ENCODE measurements at places on chromosomes 5 and 9.
A peak's percentile ranks its signal among the peaks of the same experiment; 100 is the strongest.

- DNase-seq = no peak
Observed at GRCh38 chr5:174895360-174895759, 171.0 kb downstream of the MSX2 start.

DNA sequence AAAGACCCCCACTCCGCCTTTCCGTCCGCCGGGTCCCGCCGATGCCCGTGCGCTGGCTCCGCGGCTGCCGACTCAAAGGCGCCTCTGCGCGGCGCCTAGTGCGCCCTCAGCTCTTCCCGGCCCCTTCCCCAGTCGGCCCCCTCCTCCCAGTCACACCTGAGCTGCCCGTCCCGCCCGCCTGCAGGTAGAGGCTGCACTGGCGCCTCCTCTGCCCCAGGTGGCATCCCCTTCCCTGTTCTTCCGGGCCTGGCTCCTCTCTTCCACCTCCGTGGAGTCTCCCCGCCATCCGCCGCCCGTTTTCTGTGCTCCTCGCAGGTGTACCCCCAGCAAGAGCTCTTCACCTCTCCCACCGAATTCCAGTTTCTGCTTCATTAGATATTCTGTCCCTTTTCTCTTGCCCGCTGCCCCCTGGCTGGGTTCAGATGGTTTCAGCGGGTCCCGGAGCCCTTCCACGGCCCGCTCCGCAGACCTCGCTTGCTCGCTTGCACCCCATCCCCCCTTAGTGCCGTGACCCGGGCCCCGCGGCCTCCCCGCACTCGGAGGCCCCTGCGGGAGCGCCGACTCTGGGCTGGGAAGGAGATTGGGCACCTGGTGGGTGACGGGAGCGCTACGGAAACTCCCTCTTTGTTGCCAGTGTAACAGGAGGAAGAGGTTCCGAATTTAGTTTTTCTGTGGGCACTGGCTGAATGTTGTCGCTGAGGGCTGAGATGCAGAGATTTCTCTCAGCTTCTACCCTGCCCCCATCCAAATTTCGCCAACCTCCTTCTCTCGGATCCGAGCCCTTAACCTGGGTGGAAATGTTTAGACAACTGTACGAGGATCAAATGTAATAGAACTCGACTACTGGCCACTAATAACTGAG is 809 bp downstream of the SLC44A1 start:
- DNase-seq = peak; percentile 25

DNA sequence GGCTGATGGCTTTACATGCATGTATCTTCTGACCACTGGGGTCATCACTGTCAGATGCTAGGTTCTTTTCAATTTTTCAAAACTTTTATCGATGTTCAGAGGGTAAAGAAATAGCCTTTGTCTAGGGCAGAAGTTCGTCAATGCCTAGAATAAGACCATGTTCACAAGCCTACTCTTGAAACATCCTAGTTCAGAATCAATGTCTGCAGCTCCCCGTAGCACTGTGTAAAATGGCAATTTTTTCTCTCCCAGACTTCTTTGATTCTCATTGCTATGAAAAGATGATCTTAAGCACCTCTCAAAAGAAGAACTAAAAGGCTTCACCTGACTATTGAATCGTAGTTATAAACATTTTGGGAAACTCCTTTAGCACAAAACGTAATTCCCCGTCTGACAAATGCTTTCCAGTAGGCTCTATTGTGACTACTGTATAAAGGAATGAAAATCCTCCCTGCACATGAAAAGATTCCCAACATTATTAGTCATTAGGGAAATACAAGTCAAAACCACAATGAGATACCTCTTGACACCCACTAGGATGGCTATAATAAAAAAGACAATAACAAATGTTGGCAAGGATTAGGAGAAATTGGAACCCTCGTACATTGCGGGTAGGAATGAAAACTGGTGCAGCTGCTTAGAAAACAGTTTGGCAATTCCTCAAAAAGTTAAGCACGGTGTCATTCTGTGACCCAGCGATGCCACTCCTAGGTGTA is 263.5 kb downstream of the ARHGAP26 start:
- DNase-seq = peak; percentile 61

- DNase-seq = no peak
Observed at GRCh38 chr9:113805486-113806132, 70.5 kb upstream of the ZNF618 start.

- no peak for DNase-seq
Observed at GRCh38 chr5:107925200-107925599, 254.5 kb upstream of the EFNA5 start.

- DNase-seq = no peak
Observed at GRCh38 chr5:113190347-113190746, 213.7 kb downstream of the DCP2 start.

DNA sequence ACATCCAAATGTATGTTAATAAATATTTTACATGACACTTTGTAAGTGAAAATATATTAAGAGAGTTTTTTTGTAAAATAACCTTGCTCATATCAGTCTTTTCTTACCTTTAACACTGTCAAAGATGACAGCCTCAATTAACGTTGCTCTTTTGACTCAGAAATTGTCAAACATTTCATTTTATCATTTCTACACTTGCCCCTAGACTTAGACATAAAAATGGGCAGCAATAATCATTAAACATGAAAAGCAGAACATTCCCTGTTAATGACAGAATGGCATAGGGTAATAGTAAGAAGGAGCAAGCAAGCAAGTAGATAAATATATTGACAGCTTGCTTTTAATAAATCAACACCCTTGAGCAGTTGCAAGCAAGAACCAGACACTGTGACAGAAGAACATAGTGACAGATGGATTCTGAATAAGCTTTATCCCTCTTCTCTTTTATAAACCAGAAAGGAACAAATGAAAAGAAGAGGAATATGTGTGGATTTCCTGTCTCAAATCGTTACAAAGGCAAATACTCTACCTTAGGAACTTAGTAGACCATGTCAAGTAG is 796.0 kb upstream of the CHD1 start:
- DNase-seq = no peak

DNA sequence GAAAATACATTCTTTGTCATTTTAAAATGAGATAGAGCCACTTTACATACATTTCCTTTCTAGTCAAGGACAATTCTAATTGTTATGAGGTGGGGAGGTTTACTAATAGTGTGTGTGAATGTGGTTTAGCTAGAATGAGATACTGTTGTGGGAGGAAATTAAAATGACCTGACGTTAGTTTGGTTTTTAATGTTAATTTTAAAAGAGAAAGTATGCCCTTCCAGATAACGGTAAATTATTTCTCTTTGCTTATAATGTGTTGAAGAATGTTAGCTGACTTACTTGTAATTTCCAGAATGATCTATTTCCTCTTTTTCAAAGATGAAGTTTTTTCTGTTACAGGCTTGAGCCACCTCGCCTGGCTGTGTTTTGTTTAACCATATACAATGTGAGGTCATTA is 1.7 kb upstream of the TAF7 start:
- DNase-seq = no peak

DNA sequence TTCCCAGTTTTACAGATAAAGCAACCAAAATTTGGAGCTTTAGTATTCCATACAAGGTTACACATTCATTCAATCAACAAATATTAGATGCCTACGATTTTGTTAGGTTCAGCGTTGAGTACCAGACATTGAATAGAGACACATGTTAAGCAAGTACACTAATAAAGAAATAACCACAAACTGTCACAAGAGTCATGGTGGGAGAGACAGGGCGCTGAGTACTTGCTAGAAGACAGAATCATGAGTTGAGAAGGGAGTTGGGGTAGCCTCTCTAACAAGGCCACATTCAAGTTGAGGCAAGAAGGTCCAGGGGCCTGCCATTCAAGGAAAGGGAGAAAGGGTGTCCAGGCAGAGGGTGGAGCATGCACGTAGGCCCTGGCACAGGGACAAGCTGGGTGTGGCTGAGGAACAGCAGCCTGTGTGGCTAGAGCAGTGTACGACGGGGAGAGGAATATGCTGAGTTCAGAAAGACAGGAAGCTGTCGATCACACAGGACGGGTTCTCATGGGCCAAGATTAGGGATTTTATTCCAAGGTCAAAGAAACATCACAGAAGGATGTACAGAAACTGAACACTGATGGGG is 17.0 kb downstream of the CDK5RAP2 start:
- DNase-seq = no peak

DNA sequence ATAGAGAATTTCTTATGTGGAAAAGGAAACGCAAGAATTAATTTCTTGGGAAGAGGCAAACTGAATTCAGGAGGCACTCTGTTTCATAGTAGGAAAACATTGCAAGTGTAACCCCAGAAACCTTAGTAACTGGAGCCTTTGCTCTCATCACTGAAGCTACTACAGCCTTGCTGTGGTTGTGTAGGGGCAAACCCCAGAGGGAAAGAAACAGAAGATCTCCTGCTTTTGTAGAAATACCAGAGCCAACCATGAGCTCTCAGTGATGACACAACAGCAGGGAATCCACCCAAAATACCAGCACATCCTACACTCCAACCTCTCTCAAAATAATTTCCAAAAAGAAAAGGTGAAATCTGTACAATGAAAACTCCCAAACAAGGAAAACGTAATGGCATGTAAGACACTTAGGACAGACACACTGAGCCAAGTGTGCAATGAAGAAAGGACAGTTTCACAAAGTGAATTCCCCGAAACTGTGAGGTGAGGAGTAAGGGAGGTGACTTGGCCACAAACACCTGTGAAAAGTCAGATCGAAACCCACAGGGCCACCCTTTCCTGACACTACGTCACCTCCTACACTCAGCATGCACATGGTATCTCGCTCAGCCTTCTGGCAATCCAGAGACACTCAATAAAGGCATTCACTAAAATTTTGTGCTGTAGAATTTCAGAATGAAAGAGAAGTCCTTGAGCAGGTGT is 8.5 kb upstream of the ACSL6 start:
- DNase-seq = no peak

DNA sequence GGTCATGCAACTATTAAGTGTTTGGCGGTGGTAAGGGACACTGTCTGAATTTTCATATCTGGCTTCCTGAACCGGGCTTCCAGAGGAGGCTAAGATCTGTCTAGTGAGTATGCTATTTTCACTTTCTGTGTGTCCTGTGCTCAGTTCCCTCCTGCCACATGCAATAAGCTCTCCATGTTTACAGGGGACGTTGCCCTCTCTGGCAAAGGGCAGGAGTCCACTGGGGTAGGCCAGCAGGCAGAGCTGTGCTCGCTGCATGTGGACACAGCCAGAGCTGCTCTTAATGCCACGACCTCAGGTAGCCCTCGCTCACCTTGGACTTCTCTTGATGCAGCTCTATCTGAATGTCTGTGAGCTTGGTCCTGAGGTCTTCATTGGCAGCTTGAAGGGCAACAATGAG is 111.2 kb downstream of the JAKMIP2 start:
- no peak for DNase-seq

- peak; percentile 97 for DNase-seq
Observed at GRCh38 chr9:121121582-121122087, 46.9 kb downstream of the CNTRL start.

GRCh38 chr5:3022665-3023064 is 271.2 kb upstream of the IRX2 start:
- DNase-seq = no peak

DNA sequence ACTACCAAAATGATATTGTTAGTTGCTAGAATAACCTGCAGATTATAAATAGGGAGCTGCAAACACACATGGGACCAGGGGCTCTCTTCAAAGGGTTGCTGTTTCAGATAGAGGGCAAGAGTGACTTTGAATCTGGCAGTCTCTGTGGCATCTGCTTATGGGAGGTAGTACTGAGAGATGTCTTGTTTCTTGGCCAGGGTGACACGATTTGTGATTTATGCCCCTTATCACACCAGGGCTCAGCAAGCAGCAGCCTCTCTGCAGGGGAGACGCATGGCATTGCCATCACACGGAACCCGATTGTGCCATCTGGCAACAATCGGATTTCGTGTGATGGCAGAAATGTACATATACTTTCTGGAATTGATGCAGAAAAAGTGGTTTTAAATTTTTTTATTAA is 615.6 kb downstream of the ZNF608 start:
- DNase-seq = no peak

- DNase-seq = no peak
Observed at GRCh38 chr5:7464182-7464581, 68.2 kb downstream of the ADCY2 start.

- no peak for DNase-seq
Observed at GRCh38 chr9:28024676-28025075, 451.4 kb upstream of the C9orf72 start.

DNA sequence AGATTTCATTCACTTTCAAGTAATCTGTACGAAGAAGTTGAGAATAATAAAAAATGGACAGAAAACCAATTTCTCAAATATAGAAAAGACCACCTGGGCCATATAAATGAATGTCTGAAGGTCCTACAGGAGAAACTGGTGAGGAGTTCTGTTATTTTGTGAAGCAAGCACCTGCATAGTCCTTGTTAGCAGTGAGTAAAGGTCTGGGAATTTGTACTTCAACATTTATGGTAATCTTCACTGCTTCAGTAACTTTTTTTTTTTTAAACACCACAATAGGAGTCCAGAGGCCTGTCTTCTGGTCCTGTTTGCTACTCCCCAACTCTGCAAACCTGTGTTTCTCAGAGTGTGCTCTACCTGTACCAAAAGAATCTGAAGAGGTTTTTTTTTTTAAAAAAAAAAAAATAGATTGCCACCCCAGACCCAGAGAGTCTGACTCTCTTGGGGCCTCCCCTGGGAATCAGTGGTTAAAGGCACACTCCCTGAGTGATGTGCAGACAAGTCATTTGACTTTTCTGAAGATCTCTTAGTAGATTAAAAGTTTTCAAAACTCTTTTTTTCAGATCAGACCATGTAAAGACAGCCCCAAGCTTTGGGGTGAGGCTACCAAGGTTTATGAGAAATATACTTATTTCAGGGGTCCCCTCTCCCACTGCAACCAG is 55.5 kb downstream of the FAM81B start:
- no peak for DNase-seq

DNA sequence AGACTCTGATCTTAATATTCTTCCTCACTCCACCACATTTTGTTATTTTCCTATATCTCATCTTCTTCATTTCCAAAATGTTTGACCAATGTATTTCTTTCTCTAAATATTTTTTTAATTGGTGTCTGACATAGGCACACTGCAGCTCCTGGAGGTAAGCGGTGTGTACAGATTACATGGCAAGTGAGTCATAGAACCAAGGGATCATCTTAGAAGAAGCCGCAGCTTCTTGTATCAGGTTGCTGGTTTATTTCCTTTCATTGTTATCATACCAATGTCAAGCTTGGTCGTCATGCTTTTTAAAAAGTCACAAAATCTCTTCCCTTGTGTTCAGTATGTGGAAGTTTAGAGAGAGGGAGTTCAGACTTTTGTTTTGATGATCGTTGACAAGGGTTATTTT is 526.1 kb upstream of the CDH18 start:
- DNase-seq = no peak

DNA sequence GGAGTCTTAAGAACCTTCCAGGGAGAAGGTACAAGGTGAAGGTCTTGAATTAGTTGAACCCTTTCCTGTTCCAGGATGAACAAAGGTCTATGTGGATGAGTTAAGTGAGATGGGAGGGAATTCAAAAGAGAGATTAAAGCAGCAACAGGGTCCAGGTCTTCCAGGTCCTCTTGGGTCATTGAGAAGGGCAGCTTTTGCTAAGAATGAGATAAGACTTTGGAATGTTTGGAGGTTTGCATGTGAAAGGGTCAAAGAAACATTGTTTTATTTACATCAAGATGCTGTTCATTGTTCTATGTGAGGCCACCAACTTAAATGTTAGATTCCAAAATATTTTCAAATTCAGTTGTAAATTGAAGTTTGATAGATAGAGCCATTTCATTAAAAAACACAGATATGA is 463.9 kb downstream of the ANXA1 start:
- DNase-seq = no peak

Measured in lung microvascular endothelial cell (primary cell).